ENCODE measurements at places on chromosomes 4 and X. TPM values are rescaled to one million over a fixed set of nuclear protein-coding genes. Genes with fewer than 3 reads are reported as not detected.
A peak's percentile ranks its signal among the peaks of the same experiment; 100 is the strongest.

- peak overlapping the region; percentile 60 for H3K27ac ChIP-seq
- no peaks in the 10 kb centered on the region for H3K27me3 ChIP-seq
- H3K4me1 ChIP-seq: peaks cover 28% of the 10 kb centered on the region
- H3K4me3 ChIP-seq: peak overlapping the region; percentile 93
- peaks cover 14% of the 10 kb centered on the region for H3K36me3 ChIP-seq
- DNase-seq: peak; percentile 61
Observed at GRCh38 chr4:164956766-164957643, 20.5 kb downstream of the TRIM61 start.

DNA sequence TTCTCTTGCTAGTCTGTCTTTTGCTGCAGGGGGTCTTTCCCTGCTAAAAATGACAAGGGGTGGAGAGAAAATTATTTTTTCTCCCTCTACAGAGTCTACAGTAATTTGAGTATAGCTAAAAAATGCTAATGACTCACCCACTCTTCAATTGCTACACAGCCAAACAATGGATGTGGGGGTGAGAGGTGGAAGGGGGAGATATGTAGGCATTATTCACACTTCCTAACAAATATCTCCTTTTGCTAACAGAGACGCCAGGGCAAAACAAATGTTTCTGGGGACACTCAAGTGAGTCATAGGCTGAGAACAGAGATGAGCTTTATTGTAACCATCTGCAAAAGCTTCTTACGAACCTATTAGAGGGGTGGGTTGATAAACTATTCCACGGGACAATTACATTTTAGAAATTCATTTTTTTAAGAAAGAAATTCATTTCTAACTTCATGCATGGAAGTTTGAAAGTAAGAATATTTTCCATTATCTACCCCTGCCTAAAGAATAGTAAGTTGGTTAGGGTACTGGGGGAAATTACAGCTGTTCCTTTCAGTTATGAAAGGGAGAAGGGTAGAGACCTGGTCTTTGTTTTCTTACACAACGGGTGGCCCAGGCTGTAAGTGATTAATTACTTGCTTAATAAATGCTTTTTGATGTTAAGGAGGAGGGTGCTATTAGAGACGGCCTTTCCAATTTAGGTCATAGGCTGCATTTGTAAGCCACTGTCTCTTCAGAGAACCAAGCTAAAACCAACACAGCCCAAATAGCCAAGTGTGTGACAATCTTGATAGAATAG is 12.8 kb downstream of the SCD5 start:
- no peaks in the 10 kb centered on the region for H3K27me3 ChIP-seq
- peak overlapping the region; percentile 9 for H3K4me3 ChIP-seq
- peaks cover 53% of the 10 kb centered on the region for H3K4me1 ChIP-seq
- H3K36me3 ChIP-seq: no peaks in the 10 kb centered on the region

ZFYVE28 gene
- total RNA-seq: 1.4 TPM

- H3K4me3 ChIP-seq: no peak overlapping the region
- peaks cover 5% of the 10 kb centered on the region for H3K4me1 ChIP-seq
- peaks cover 6% of the 10 kb centered on the region for H3K36me3 ChIP-seq
- DNase-seq: no peak
Observed at GRCh38 chr4:154312246-154312645, 179.4 kb downstream of the DCHS2 start.

DNA sequence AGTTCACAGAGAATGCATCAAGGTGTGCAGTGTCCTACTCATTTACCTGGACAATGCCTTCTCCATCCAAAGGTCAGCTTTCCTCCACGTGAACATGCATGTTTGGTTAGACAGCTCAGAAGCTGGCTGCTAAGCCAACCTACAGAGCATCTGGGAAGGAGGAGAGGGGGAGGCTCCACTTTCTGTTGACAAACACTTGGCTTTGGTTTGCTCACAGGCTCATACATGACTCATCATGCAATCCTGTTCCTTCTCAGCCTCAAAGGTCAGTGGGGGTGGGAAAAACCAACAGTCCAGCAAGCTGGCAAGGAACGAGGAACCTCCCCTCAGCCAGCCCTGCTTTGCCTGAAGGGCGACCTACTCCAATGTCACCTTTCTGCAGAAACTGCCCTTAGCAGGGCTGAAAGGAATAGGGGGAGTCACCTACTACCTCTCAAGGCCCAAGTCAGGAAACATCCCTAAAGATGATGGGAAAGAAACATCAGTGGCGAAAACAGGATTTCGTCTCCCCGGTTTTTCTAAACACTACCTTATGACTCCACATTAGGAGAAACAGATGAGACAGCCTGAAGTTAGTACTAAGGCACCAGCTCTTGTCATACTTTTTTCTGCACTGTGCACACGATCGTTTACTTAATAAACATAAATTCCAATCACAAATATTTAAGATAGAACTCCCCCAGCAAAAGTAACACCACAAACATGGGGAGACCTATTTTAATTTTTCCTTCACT is 37.9 kb downstream of the RELL1 start:
- peaks cover 41% of the 10 kb centered on the region for H3K4me1 ChIP-seq
- H3K27ac ChIP-seq: no peak overlapping the region
- H3K36me3 ChIP-seq: peaks cover 12% of the 10 kb centered on the region
- DNase-seq: no peak

CXCL3 gene
- 1.0 TPM for total RNA-seq

PNMA6A gene
- 9.7 TPM for total RNA-seq

GYPB gene
- not detected for total RNA-seq

TEC gene
- 0.25 TPM for total RNA-seq

GRCh38 chr4:52408032-52408431 is 251.1 kb downstream of the USP46 start:
- no peaks in the 10 kb centered on the region for H3K27me3 ChIP-seq
- DNase-seq: no peak
- H3K4me3 ChIP-seq: no peak overlapping the region
- H3K36me3 ChIP-seq: no peaks in the 10 kb centered on the region
- H3K27ac ChIP-seq: no peak overlapping the region

MGAT4D gene
- total RNA-seq: not detected

- no peak overlapping the region for H3K27ac ChIP-seq
- no peak overlapping the region for H3K4me3 ChIP-seq
- H3K4me1 ChIP-seq: no peaks in the 10 kb centered on the region
Observed at GRCh38 chr4:168710353-168710946, 213.6 kb downstream of the PALLD start.

SUPT20HL1 gene
- not detected for total RNA-seq

RTL9 gene
- 0.37 TPM for total RNA-seq

DNA sequence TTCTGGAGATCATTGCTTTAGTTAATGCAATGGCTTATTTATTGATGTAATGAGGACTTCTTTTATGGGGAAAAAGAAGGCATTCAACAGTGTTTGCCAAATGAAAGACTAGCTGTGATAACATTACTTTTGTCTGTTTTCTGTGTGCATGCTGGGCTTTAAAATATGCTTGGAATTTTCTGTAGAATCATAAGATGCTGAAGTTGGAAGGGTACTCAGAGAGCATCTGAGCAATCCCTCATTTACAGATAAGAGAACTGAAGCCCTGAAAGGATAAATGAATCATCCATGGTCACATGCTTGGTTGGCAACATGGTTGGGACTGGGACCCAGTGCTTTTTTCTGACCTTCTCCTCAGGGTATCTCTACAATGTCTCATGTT is 31.4 kb upstream of the PITX2 start:
- peaks cover 27% of the 10 kb centered on the region for H3K27me3 ChIP-seq
- no peak overlapping the region for H3K4me3 ChIP-seq
- no peak for DNase-seq
- no peaks in the 10 kb centered on the region for H3K4me1 ChIP-seq
- no peaks in the 10 kb centered on the region for H3K36me3 ChIP-seq

CITED1 gene
- 4.8 TPM for total RNA-seq

DNA sequence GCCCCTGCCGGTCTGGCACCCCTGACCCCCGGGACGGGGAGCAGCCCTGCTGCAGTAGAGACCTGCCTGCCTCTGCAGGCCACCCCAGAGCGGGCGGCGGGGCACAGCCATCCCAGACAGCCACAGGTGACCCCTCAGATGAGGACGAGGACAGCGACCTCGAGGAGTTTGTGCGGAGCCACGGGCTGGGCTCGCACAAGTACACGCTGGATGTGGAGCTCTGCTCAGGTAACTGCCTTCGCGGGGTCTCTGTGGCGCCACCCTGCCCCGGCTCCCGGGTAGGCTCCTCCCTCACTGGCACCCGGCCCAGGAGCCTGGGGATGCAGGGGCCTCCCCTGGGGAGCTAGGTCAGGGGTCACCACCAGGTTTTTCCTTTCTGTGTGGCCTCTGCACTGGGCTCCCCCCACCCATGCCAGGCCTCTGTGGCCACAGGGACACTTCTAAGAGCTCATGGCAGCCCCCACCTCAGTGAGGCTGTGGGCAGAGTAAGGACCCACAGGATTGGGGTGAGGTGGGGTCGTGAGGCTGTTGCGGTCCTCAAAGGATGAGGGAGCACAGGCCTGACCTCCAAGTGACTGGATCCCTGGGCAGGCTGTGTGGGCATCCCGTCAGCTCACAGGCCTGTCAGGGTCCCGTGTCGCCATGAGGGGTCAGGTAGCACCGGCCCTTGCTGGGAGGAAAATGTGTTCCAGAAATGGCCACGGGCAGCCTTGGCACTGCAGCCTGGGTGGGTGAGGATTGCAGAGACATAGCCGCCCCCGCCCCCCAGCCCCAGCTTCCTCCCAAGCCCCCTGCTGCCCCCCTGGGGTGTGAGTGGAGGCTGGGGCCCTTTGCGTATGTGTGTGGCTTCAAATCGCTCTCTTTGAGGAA is 6.4 kb downstream of the UVSSA start:
- peaks cover 16% of the 10 kb centered on the region for H3K4me1 ChIP-seq
- H3K27me3 ChIP-seq: no peaks in the 10 kb centered on the region
- no peak overlapping the region for H3K4me3 ChIP-seq
- H3K27ac ChIP-seq: no peak overlapping the region
- H3K36me3 ChIP-seq: peaks cover 2% of the 10 kb centered on the region
- no peak for DNase-seq

LRAT gene
- 0.20 TPM for total RNA-seq

DNA sequence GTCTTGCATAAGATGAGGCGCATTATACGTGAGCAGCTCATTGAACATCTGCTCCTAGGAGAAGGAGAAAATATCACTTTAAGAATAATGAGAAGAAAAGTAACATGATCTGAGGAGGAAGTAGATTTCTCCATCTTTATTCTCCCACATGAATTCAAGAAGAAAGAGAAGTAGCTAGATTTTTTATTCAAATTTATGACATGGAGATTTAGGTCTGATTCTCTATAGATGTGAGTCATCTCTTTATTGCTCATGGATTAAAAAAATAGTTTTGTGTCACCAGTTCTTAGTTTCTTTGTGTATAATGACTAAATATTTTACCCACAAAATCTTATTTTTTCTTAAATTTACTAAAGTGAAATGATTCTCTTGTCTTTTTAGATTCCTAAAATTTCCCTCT is 40.4 kb downstream of the HPGDS start:
- no peaks in the 10 kb centered on the region for H3K27me3 ChIP-seq
- H3K4me3 ChIP-seq: no peak overlapping the region
- no peak overlapping the region for H3K27ac ChIP-seq
